ENCODE measurements at places on chromosomes 11 and 22. TPM values are rescaled to one million over a fixed set of nuclear protein-coding genes. Genes with fewer than 3 reads are reported as not detected.

The CNIH2 gene
- not detected for total RNA-seq

The MAPK12 gene
- total RNA-seq: 149 TPM

The UBQLN3 gene
- total RNA-seq: not detected

The HOATZ gene
- total RNA-seq: not detected

The CDC42EP2 gene
- total RNA-seq: not detected

The HEPHL1 gene
- not detected for total RNA-seq

The MYRF gene
- 7.4 TPM for total RNA-seq

The SPON1 gene
- total RNA-seq: 1.1 TPM

The MLC1 gene
- not detected for total RNA-seq

The KCTD14 gene
- 10.0 TPM for total RNA-seq

The POLR2L gene
- 103 TPM for total RNA-seq

The ACP2 gene
- total RNA-seq: 2.8 TPM

The SLC37A2 gene
- 1.9 TPM for total RNA-seq

The TRIM21 gene
- total RNA-seq: 26.9 TPM

The TUB gene
- total RNA-seq: not detected

The POU2AF2 gene
- not detected for total RNA-seq

The LSP1 gene
- total RNA-seq: not detected

The RIMBP3B gene
- total RNA-seq: not detected

The PATE2 gene
- not detected for total RNA-seq

The ENTHD1 gene
- not detected for total RNA-seq

The CTSF gene
- not detected for total RNA-seq

The NEFH gene
- total RNA-seq: not detected

The CFAP300 gene
- 5.2 TPM for total RNA-seq

The ANGPTL5 gene
- total RNA-seq: not detected

The OR10A2 gene
- not detected for total RNA-seq

The KRTAP5-1 gene
- not detected for total RNA-seq

The MS4A6E gene
- total RNA-seq: not detected

The OR52A1 gene
- not detected for total RNA-seq

The SLC25A1 gene
- total RNA-seq: 123 TPM

The RAB36 gene
- 10.9 TPM for total RNA-seq

The KRTAP5-10 gene
- not detected for total RNA-seq

The DEUP1 gene
- not detected for total RNA-seq

The OR4D5 gene
- not detected for total RNA-seq

The MGAT3 gene
- total RNA-seq: not detected

The IFITM2 gene
- not detected for total RNA-seq

The CSF2RB gene
- total RNA-seq: not detected

The MOGAT2 gene
- total RNA-seq: not detected

The ACTN3 gene
- not detected for total RNA-seq

The SAA1 gene
- 4.8 TPM for total RNA-seq

The SF3A1 gene
- 12.7 TPM for total RNA-seq

The CDC42BPG gene
- total RNA-seq: 0.12 TPM

The ENDOD1 gene
- total RNA-seq: 8.8 TPM

The SSRP1 gene
- total RNA-seq: 147 TPM

The MMP10 gene
- 2.1 TPM for total RNA-seq

Measured in Caki2 (cell line).